Activated CD4-positive, alpha-beta T cell treated with anti-CD3 and anti-CD28 coated beads, Interleukin-2, amount 50 U/mL, for 24 hours (primary cell): ENCODE measurements at places on chromosomes 2 and 18.

GRCh38 chr2:88638123-88638650, 10.9 kb upstream of the EIF2AK3 start:
- DNase-seq, result no peak

- DNase-seq, result no peak
Measured at GRCh38 chr2:146031158-146031557, 1511.2 kb upstream of the ZEB2 start.

- no peak for DNase-seq
Measured at GRCh38 chr2:164530464-164530863, 90.8 kb downstream of the GRB14 start.

DNA sequence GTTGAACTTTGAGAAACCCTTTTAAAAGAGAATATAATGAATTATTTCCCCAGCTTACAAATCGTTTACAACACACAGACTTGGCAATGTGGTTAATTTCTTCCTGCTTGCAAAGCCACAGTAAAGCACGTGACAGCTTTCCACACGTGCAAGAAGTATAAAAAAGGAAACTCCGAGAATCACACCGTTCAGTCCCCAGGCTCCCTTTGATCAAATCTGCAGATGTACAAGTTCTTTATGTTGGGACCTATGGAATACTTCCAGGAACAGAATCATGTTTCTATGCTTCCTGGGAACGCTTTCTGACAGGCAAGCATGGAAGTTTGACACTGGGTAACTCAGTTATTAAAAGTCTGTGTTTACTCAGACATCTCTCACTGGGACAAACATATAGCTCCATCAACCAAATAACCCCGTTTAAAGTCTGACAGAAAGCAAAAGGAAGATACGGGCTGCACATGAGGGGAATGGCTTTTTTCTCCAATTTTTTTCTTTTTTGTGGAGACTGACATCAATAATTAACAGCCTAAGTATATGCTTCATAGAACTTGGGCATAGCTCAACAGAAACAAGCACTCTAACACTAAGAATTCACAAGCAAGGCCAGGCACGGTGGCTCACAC, 134.8 kb downstream of the EIPR1 start:
- DNase-seq, result peak; percentile 24

DNA sequence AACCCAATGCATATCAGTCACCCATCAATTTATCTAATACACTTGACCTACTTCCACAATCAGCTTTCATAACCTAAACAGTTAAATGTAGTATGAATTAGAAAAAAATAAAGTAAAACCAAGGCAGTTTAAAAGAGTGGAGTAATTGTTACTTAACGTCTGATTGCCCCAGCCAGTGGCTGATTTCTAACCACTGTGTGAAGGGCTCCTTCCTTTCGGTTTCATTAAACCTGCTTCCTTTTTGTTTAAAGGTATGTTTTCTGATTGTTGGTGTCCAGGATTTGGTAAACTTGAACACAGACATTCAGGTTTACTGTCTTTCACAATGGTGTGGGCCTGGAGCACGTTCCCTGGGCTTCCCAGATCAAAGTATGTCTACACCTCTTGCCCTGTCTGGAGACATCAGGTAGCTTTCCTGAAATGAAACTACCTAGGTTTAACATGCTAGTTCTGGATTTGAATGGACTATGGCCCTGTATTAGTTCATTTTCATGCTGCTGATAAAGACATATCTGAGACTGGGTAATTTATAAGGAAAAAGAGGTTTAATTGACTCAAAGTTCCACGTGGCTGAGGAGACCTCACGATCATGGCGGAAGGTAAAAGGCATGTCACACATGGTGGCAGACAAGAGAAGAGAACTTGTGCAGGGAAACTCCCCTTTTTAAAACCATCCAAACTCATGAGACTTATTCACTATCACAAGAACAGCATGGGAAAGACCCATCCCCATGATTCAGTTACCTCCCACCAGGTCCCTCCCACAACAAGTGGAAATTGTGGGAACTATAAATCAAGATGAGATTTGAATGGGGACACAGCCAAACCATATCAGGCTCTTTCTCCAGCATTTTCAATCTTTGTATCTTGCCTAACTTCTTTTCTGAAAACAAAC, 605.2 kb upstream of the ID2 start:
- DNase-seq, result no peak

GRCh38 chr2:136236019-136236418, 118.1 kb upstream of the CXCR4 start:
- DNase-seq, result no peak

GRCh38 chr2:73862987-73863386, 29.8 kb upstream of the ACTG2 start:
- DNase-seq, result no peak

GRCh38 chr2:142306131-142306530, 175.3 kb upstream of the LRP1B start:
- no peak for DNase-seq

GRCh38 chr2:229087267-229087666, 183.8 kb downstream of the PID1 start:
- no peak for DNase-seq

DNA sequence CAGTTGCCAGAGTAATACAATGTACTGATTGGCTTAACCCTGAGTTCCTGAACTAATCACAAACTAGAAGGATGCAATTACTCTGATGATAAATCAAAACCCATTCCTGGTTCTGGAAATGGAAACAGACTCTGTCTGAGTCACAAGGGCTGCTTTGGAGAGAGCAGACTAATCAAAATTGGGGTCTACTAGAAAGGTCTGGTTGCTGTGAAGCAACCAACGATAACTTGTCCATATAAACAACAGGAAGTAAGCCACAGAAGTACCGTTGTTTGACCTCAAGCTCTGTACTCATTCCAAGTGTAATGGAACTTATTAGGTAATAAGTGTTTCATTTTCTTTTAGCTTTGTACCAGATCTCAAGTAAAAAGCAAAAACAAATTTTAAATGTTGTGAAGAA, 49.7 kb downstream of the RASGRP3 start:
- DNase-seq, result no peak

- DNase-seq, result no peak
Measured at GRCh38 chr18:76465630-76466409, 29.2 kb downstream of the ZNF516 start.

GRCh38 chr18:78957140-78957539, 22.5 kb upstream of the SALL3 start:
- no peak for DNase-seq
